Stimulated activated CD4-positive, alpha-beta T cell treated with anti-CD3 and anti-CD28 coated beads, Interleukin-2, amount 100 ng/mL, for 24 hours (primary cell): ENCODE measurements at places on chromosomes 6 and 20.

DNA sequence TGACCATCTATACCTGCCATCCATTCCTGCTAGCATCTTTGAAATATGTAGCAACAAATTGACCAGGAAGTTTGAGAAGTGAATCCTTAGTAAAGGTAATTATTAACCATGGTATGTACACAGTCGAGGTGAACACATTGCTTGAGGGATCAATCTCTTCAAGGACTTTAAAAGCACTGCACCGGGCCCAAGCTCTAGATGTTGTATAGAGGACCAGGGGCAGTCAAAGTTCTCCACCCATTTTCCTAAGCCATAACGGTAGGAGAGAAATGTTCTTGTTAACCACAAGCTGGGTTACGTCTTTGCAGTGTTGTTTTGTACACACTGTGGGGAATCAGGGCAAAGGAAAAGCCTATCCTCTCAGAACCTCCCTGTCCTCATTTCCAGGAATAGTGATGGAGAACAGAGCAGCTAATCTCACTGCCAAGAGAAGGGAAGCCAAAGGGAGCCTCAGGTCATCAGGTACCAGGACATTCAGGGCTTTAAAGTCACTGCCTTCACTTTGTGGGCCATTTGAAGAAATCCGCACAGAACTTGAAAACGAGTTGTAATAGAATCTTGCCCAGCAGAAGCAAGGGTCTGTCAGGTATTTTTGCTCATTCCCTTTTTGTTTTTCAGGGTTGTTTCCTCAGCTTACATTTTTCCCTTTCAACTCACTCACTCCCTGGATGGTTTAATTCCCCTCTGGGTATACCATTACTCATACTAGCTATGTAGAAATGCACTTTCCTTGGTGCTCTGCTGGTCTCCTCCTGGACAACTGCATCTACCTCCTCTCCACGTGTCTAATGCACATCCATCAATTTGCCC, 5.3 kb upstream of the PM20D2 start:
- no peak for DNase-seq

DNA sequence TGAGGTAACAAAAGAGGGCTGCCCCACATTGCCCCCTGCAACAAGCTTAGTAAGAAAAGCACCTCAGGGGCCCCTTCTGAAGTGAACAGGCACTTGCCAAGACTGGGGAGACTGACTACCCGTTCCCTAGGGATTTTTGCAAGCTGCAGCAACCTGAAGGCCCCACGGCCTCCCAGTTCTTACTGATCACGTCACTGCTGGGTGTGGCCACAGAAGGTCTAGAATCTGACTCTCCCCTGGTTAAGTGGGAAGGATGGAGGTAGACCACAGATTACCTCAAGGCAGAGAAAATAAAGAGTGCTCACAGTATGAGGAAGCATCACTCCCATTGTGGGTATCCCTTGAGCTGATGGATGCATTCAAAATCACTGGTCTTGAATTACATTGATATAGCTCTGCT, 201.5 kb upstream of the KCNQ5 start:
- no peak for DNase-seq

DNA sequence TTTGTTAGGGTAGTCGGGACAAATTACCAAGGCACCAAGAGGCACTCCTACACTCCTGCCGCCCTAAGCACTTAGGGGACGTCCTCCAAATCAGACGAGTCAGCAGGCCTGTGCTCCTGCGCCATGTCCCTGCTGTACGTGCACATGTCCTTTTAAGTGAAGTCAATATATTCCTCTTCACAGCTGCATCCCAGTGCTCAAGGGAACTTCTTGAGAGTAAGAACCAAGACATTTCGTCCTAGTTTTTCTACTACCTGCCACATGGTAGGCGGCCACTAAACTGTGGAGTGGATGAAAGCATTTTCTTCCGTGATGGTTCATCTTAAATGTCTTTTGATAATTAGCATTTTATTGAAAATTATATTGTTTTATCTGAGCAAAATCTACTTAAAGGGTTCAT, 100.7 kb downstream of the RPP40 start:
- DNase-seq, result no peak

GRCh38 chr20:36847009-36847709, 28.8 kb upstream of the TLDC2 start:
- DNase-seq, result no peak

- DNase-seq, result no peak
Observed at GRCh38 chr20:24980291-24981053, 12.1 kb downstream of the APMAP start.

- no peak for DNase-seq
Observed at GRCh38 chr20:18024606-18025127, 33.0 kb downstream of the OVOL2 start.

GRCh38 chr20:15031546-15032351, 694.3 kb upstream of the FLRT3 start:
- no peak for DNase-seq

DNA sequence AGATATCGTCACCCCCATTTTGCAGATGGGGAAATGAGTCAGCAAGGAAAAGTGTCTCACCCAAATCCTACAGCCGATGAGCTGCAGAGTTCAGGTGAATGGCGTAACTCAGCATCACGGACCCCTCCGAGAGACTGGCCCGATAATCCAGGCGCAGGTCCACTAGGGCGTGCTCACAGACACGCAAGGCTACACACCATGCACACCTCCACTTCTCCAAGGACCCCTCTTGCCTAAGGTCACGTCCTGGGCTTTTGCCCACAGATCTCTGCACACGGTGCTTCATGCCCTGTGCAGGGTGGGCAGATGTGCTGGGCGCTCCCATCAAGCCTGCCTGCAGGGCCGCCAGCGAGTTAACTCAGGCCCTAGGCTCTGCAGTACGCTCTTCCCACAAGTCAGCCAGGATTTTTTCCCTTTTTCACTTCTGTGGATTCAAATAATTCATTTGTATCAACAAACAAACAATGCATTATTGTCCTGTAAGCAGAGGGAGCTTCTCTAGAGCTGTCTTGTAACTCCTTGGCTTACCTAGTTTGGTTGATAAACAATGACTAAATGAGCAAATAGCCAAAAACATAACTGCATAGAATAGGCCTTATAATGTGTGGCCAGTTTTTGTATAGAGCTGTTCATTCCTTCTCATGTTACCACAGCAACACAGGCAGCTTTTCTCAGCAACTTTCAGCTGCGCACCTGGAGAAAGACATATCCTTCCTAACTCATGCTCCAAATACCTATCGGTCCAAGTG, 139.1 kb downstream of the AGPAT4 start:
- DNase-seq, result no peak

DNA sequence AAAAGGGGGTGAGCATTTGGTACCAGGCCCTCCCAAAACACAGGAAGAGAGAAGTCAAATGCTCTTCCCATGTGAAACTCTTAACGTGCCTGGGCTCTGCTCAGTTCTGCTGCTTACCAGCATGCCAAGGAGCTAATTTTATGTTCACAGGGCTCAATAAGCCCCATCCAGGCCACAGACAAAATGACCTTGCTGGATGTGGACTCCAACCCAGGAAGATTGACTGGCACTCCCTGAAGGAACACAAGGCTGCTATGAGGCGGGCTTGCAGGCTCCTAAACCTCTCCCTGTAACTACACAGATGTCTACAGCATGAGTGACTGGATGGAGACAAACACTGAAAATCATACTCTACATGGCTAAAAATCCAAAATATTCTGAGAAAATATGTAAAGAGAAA, 50.6 kb downstream of the CHD6 start:
- no peak for DNase-seq

- DNase-seq, result peak; percentile 25
Observed at GRCh38 chr6:145814035-145814500, 527 bp downstream of the FBXO30 start.

GRCh38 chr20:17928633-17929311, 39.8 kb downstream of the SNX5 start:
- DNase-seq, result no peak

DNA sequence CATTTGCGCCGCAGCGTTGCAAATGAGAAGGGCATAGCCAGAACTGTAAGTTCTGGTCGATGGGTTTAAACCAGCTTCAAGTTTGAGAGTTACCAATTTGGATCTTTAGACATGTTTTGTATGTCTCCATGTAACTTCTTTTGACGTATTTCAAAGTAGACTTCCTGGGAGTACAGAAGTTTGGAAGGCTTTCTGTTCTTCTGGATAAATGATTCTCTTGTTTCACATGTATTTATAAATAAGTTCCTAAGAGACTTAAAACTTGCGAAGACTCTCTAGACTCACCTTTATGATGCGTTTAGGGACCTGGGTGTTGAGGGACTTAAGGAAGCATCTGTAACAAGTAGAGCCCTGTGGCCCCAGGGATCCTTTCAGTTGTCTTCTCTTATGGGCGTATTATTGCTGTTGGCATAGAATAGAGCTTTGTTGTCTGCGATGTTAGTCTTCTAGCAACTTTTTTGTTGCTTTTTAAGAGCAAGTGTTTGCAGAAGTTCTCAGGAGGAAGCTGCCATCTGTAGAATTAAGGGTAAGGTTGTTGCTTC, 1.3 kb downstream of the CDYL start:
- DNase-seq, result no peak

DNA sequence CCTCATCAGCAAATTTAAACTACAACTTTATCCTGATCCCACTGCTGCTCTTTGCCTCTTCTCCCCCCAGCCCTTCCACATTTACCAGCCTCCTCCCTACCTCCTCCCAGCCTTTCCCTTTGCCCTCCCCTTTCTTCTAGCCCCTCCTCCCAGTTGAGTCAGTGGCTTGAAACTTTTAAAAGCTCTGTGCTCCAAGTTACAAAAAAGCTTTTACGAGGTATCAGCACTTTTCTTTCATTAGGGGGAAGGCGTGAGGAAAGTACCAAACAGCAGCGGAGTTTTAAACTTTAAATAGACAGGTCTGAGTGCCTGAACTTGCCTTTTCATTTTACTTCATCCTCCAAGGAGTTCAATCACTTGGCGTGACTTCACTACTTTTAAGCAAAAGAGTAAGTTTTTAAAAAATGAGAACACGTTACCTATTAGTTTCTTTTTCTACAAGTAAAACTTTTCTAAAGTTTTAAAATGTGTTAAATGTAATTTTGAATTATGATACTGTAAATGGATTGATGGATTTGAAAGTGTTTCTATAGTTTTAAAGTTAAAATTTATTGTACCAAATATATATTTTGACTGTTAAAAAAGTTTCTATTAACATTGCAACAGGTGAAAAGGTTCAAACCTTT, at the start of gene GJA1:
GJA1 (plus strand) TSS at position 203 of the 626 bp plus-strand sequence. CDS start 11,202 bp downstream, outside the sequence.
- no peak for DNase-seq

DNA sequence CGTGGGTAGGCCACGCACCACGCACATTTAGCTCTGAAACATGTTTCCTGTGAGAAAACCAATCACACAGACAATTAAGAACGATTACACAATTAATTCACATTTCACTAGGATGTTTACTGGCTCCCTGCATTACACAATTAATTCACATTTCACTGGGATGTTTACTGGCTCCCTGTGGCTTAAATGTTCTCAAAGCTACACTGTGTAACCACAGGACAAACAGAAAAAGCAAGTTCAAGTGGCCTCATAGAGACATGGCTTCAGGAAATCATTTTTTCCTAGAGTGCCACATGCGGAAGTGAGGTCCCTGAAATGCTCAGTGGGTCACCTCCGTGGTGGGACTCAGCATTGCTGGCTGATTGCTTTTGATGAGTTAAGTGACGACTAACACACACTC, 61.7 kb upstream of the XRN2 start:
- DNase-seq, result no peak

- no peak for DNase-seq
Observed at GRCh38 chr6:26205625-26206574, 118.7 kb downstream of the HFE start.

GRCh38 chr20:25389401-25389857, 1.2 kb downstream of the ABHD12 start:
- DNase-seq, result no peak

- no peak for DNase-seq
Observed at GRCh38 chr6:40922281-40922680, 116.7 kb downstream of the UNC5CL start.

GRCh38 chr6:161150136-161150535, 123.7 kb downstream of the AGPAT4 start:
- DNase-seq, result no peak

GRCh38 chr6:141415896-141416295, 716.8 kb upstream of the GJE1 start:
- no peak for DNase-seq

- DNase-seq, result no peak
Observed at GRCh38 chr6:105397987-105398386, 4.9 kb downstream of the PREP start.

- DNase-seq, result no peak
Observed at GRCh38 chr6:106572875-106573585, 56.3 kb downstream of the RTN4IP1 start.

- DNase-seq, result no peak
Observed at GRCh38 chr6:111204305-111204704, 117.0 kb downstream of the SLC16A10 start.

- DNase-seq, result no peak
Observed at GRCh38 chr6:40569162-40569910, 17.8 kb downstream of the LRFN2 start.

- no peak for DNase-seq
Observed at GRCh38 chr6:130239755-130240154, 17.0 kb upstream of the SAMD3 start.

DNA sequence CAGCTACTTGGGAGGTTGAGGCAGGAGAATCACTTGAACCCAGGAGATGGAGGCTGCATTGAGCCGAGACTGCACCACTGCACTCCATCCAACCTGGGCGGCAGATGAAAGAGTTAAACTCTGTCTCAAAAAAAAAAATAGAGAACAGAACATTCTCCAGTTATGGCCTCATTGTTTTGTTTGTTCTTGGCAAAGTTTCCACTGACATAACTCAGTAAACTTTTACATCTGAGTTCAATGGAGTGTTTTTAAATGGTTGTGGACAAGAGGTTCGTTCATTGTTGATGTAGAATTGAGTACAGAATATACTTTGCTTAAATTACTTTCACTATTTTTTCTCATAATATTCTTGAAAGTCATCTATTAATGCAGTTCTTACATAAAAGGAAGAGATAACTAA, 42.2 kb upstream of the IFNGR1 start:
- DNase-seq, result no peak

- no peak for DNase-seq
Observed at GRCh38 chr6:88493717-88494116, 327.6 kb upstream of the CNR1 start.

DNA sequence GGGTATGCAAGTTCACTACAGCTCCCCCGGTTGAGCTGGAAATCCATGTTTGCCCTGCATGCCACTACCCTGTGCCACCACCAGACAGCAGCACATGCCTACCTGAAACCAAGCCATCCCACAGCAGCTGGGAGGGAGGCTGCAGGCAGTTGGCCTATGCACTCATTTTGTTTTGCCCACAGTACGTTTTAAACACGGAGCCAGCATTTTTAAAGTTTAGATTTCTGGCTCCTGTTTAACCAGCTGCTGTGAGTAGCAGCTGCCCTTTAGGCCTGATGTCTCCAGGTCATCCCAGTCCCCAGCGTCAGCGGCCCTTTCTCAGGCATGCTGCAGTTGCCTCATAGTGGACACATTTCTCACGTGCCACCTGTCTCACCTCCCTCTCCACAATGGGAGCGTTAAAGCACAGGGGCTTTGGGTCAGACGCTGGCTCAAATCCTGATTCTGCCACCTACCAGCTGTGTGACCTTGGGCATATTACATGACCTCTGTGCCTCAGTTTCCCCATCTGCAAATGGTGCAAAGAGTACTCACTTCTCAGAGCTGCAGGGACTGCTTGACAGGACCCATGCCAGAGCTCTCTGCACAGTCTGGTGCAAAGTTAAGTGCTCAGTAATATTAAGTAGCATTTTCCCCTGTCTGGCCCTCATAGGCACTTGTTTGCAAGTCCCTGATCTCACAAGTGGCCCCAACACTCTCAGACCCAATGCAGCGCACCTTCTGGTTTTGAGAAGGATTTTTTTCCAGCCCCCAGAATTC, 8.2 kb upstream of the UBE2V1 start:
- peak; percentile 56 for DNase-seq

- DNase-seq, result no peak
Observed at GRCh38 chr6:163764565-163764964, 350.0 kb downstream of the QKI start.

GRCh38 chr6:71523548-71523947, 234.9 kb downstream of the OGFRL1 start:
- no peak for DNase-seq
